Stimulated activated CD4-positive, alpha-beta T cell treated with anti-CD3 and anti-CD28 coated beads, Interleukin-4, amount 100 ng/mL, for 24 hours (primary cell): ENCODE measurements at places on chromosomes 2 and 18.

DNA sequence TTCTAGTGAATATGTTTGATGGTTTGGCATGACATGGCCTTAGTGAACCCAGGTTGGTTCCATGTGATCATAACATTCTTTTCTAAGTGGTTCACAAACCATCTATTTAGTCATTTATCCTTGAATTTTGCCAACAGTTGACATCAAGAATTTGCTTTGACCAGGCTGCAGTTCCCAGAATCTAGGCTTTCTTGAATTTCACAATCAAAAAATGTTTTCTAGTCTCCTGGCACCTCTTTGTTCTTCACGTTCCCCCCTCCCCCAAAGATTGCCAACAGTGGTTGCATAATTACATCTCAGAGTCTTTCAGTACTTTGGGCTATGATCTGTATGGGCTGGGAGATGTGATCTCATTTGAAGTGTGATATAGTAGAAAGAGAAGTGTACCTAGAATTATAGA, 124.0 kb downstream of the GATA6 start:
- no peak for DNase-seq

- DNase-seq, result no peak
Observed at GRCh38 chr2:217047631-217048030, 187.8 kb upstream of the TNP1 start.

GRCh38 chr2:71742953-71743601, 289.7 kb downstream of the DYSF start:
- no peak for DNase-seq

GRCh38 chr2:43110442-43110871, 115.9 kb downstream of the ZFP36L2 start:
- DNase-seq, result no peak

GRCh38 chr18:79682481-79682880, 2.9 kb downstream of the CTDP1 start:
- no peak for DNase-seq

GRCh38 chr18:56191334-56191733, 447.1 kb downstream of the TXNL1 start:
- DNase-seq, result no peak

- DNase-seq, result no peak
Observed at GRCh38 chr2:184767059-184767458, 168.7 kb downstream of the ZNF804A start.

DNA sequence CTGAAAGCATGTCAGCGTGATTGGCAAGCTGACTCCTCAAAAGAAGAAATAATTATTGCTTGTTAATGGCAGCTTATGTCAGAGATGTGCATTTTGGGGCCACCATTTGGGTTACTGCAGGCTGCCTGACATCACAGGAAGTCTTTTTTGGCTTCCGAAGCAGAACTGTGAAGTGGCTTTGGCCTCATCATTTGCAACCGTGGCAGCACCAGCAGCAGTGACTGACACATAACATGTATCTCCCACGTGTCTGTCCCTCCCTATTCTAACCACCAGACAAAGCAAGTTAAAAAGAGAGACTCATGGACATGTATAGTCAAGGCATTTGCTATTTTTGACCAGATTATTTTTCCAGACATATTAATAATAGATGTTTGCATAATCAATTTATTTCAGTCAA, 488.7 kb upstream of the ACVR2A start:
- DNase-seq, result no peak

- DNase-seq, result no peak
Observed at GRCh38 chr2:240498171-240498957, 59.4 kb downstream of the ANKMY1 start.

GRCh38 chr18:26040051-26040656, 50.3 kb downstream of the SS18 start:
- no peak for DNase-seq

GRCh38 chr18:51941999-51942398, 398.0 kb upstream of the DCC start:
- DNase-seq, result no peak

DNA sequence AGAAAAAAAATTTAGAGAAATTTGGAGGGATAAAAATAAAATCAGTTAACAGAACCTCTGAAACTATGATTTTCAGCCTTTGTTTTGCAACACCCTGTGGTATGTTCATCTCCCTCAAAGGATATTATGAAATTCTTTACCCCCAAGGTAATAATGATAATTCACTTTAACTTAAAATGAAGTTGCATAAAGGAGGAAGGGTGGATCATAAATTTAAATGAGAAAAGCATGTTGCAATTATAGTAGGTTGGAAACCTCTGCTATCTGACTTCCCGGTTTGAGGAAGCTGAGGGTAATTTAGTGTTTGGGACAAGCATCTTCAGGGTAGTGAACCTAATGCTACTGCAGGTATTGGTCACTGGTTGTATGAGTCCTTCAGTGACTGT, 102.9 kb downstream of the BABAM2 start:
- DNase-seq, result no peak

- DNase-seq, result no peak
Observed at GRCh38 chr2:11161747-11162146, 6.5 kb downstream of the SLC66A3 start.

- DNase-seq, result no peak
Observed at GRCh38 chr2:233075966-233076339, 15.8 kb downstream of the INPP5D start.

- no peak for DNase-seq
Observed at GRCh38 chr18:77607087-77607486, 357.4 kb downstream of the GALR1 start.

- no peak for DNase-seq
Observed at GRCh38 chr18:55149994-55150393, 190.7 kb upstream of the CCDC68 start.

- peak; percentile 3 for DNase-seq
Observed at GRCh38 chr2:128315829-128316776, 2.6 kb downstream of the HS6ST1 start.

DNA sequence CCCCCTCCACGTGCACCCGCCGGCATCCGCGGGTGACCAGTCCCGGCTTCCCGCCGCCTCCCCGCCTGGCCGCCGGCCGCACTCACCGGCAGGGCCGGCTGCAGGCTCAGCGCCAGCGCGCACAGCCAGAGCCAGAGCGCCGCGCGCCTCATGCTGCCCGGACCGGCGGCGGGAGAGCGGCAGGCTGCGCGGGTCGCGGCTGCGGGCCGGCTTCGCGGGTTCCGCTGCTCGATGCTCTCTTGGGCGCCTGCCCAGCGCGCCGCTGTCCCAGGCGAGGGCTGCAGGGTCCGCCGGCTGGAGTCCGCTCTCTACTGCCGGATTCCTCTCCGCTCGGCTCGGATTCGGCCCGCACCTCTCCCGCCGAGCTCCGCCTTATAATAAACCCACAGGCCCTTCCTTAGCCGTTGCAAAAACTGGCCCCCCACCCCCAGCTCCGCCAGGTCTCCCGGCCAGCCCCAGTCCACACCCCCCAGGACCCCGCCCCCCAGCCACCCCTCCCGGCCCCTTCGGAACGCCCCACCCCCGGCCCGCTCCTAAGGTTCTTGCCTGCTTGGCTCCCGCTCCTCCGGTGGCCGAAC, at the start of gene SDC1:
Gene SDC1, minus strand, starts transcription at position 415 of the 578 bp plus-strand sequence. Its CDS starts 263 bp downstream, at position 152.
- DNase-seq, result no peak

GRCh38 chr2:100527440-100528015, 35.3 kb upstream of the PDCL3 start:
- DNase-seq, result no peak
